Neural crest cell (in vitro differentiated cells): ENCODE measurements at places on chromosomes 1 and 21. TPM values are rescaled to one million over a fixed set of nuclear protein-coding genes. Genes with fewer than 3 reads are reported as not detected.

The RNPEP gene
- 47.7 and 50.8 TPM in 2 replicates for total RNA-seq

DNA sequence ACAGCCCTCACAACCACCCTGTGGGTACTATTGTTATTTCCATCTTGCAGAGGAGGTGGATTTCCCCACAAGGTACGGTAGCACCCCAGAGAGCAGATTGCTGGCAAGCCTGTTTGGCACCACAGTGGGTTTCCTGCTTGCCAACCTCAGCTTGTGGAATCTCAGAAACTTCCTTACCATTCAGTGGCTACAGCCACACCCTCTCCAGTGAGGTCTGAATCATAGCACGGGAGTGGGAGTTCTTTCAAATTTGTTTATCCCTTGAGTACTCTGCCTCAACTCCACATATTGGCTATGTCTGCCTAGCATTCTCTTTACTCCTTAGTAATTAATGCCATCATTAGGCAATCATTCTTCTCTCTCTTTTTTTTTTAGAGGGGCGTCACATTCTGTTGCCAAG is 162.1 kb downstream of the PTPRU start:
- H3K27ac ChIP-seq = no peak overlapping the region
- no peaks in the 10 kb centered on the region for H3K36me3 ChIP-seq
- DNase-seq = no peak
- peaks cover 9% of the 10 kb centered on the region for H3K4me1 ChIP-seq
- H3K4me3 ChIP-seq = no peak overlapping the region

- H3K27ac ChIP-seq = no peak overlapping the region
- peaks cover 7% of the 10 kb centered on the region for H3K4me1 ChIP-seq
- DNase-seq = no peak
Observed at GRCh38 chr1:14094611-14095400, 394.8 kb downstream of the PRDM2 start.

- no peak for DNase-seq
- H3K27ac ChIP-seq = peak overlapping the region; percentile 84
- H3K36me3 ChIP-seq = peaks cover 9% of the 10 kb centered on the region
- H3K4me3 ChIP-seq = peak overlapping the region; percentile 91
- no peaks in the 10 kb centered on the region for H3K27me3 ChIP-seq
- peaks cover 69% of the 10 kb centered on the region for H3K4me1 ChIP-seq
Observed at GRCh38 chr1:36161641-36162531, 5.9 kb downstream of the MAP7D1 start.

GRCh38 chr1:200640963-200641401 is 20.4 kb upstream of the KIF14 start:
- no peak overlapping the region for H3K27ac ChIP-seq
- no peak overlapping the region for H3K4me3 ChIP-seq
- no peak for DNase-seq
- H3K27me3 ChIP-seq = no peaks in the 10 kb centered on the region
- no peaks in the 10 kb centered on the region for H3K36me3 ChIP-seq
- no peaks in the 10 kb centered on the region for H3K4me1 ChIP-seq

GRCh38 chr21:14545906-14546480 is at the start of gene SAMSN1:
Gene SAMSN1, minus strand, starts transcription at chr21:14546315. Its CDS starts 54 bp downstream, at chr21:14546261.
- no peak for DNase-seq
- no peaks in the 10 kb centered on the region for H3K27me3 ChIP-seq
- no peaks in the 10 kb centered on the region for H3K4me1 ChIP-seq
- H3K27ac ChIP-seq = no peak within 1 kb of the TSS
- H3K4me3 ChIP-seq = no peak within 1 kb of the TSS

- H3K36me3 ChIP-seq = no peaks in the 10 kb centered on the region
- H3K4me3 ChIP-seq = no peak overlapping the region
Observed at GRCh38 chr1:58839846-58840835, 56.3 kb upstream of the JUN start.

- H3K4me3 ChIP-seq = no peak overlapping the region
- H3K4me1 ChIP-seq = no peaks in the 10 kb centered on the region
- DNase-seq = no peak
- H3K27ac ChIP-seq = no peak overlapping the region
- no peaks in the 10 kb centered on the region for H3K27me3 ChIP-seq
Observed at GRCh38 chr21:41835711-41836154, 43.4 kb downstream of the PRDM15 start.

The SLC45A3 gene
- 13.1 and 14.0 TPM in 2 replicates for total RNA-seq

The CD84 gene
- not detected in 2 replicates for total RNA-seq

- DNase-seq = no peak
- H3K4me1 ChIP-seq = peaks cover 50% of the 10 kb centered on the region
- peak overlapping the region; percentile 19 for H3K4me3 ChIP-seq
Observed at GRCh38 chr1:226736001-226736907, 2.8 kb downstream of the ITPKB start.

The ITPKB gene
- 12.7 and 13.7 TPM in 2 replicates for total RNA-seq

DNA sequence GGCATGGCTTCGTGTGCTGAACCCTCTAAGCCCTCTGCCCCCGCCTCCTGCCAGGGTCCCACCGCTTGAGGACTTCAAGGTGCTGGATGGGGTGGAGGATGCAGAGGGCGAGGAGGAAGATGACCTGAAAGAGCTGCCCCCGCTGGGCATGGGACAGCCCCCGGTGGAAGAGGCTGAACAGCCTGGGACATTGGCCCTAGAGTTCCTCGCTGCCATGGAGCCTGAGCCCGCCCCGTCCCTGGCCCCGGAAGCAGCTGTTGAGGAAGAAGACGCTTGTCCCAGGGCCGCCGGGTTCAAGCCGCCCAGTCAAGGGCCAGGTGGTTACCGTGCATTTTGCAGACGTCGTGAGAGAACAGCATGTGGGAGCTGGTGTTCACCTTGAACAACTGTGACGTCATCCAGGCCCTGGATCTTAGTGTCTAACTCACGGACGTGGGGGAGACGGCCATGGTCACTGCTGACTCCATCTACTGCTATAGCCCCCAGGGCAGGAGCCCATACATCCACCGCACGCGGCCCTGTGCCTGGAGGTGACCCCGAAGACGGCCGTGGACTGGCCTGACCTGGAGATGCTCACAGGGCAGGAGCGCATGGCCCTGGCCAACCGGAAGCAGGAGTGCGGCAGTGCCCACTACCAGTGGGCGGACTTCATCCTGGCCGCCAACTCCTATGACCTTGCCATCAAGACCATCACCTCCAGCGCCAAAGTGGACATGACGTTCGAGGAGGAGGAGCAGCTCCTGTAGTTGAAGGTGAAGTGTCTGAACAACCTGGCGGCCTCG is 90.1 kb downstream of the PPP1R12B start:
- no peak overlapping the region for H3K4me3 ChIP-seq
- H3K27ac ChIP-seq = no peak overlapping the region
- H3K27me3 ChIP-seq = no peaks in the 10 kb centered on the region
- H3K36me3 ChIP-seq = peaks cover 7% of the 10 kb centered on the region
- no peak for DNase-seq

- no peak for DNase-seq
- peaks cover 4% of the 10 kb centered on the region for H3K36me3 ChIP-seq
- no peak overlapping the region for H3K27ac ChIP-seq
Observed at GRCh38 chr1:65238010-65238409, 71.3 kb upstream of the DNAJC6 start.

DNA sequence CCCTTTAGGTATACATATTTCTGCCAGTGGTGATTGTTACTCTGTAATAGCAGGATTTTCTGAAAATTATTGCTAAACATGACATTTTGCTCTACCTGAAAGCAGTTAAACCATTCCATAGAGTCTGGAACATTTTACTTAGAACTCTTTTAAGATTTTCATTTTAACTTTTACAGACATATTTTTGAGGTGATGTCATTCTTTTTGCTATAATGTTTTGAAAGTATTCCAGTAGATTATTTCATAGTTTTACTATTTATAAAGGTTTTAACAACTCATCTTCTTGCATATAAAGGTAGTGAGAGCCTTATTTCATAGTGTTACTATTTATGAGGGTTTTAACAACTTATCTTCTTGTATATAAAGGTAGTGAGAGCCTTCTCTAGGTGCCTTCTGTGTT is 42.9 kb downstream of the PTBP2 start:
- no peak overlapping the region for H3K27ac ChIP-seq
- peaks cover 30% of the 10 kb centered on the region for H3K36me3 ChIP-seq
- no peak for DNase-seq
- H3K4me3 ChIP-seq = no peak overlapping the region
- H3K27me3 ChIP-seq = no peaks in the 10 kb centered on the region

DNA sequence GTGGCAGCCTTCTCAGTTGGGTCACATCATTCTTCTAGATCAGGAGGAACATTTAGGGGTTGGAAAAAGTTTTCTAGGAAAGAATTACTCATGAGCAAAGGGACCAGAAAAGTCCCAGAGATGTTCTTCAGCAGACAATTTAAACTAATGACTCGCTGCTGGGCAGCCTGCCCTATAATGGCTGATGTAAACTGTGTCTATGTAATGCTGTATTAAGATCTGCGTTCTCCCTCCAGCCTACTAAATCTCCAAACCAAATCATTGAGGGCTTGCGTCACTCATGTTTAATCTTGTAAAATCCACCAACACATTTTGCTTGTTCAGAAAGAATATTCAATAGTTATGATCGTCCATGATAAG is 92.1 kb downstream of the LRRC8C start:
- peaks cover 3% of the 10 kb centered on the region for H3K4me1 ChIP-seq
- no peak overlapping the region for H3K4me3 ChIP-seq
- no peak for DNase-seq

The THAP3 gene
- 26.1 and 28.5 TPM in 2 replicates for total RNA-seq

- DNase-seq = no peak
- peaks cover 16% of the 10 kb centered on the region for H3K36me3 ChIP-seq
- no peaks in the 10 kb centered on the region for H3K27me3 ChIP-seq
- H3K4me3 ChIP-seq = no peak overlapping the region
Observed at GRCh38 chr1:226366290-226366689, 41.6 kb downstream of the PARP1 start.

- H3K4me1 ChIP-seq = peaks cover 4% of the 10 kb centered on the region
- H3K36me3 ChIP-seq = peaks cover 12% of the 10 kb centered on the region
- no peak for DNase-seq
- no peak overlapping the region for H3K27ac ChIP-seq
Observed at GRCh38 chr21:42685954-42686500, 32.6 kb downstream of the PDE9A start.

DNA sequence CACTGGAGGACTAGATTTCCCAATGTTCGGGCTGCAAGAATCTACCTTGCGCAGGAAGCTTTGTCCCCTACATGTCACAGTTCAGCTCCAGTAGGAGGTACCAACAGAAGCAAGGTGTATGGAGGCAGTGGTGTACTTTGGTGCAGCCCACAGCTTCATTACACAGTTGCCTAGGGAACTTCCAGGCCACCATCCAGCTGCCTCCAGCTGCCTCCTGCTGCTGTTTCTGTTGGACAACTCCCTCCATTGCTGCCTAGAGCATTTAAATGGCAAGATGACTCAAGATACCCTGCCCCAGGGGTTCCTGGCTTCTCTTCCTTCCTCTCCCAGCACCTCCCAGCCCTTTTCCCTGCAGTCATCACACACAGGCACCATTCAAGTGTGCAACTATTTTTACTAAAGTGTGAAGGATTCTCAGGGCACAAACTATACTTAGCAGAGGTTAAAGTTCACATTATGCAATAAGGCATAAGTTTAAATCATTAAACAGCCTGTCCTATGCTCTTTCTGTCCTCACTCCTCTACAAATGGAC is 39.0 kb upstream of the ATP1A1 start:
- no peak overlapping the region for H3K27ac ChIP-seq
- no peak for DNase-seq
- no peaks in the 10 kb centered on the region for H3K27me3 ChIP-seq
- no peak overlapping the region for H3K4me3 ChIP-seq
- peaks cover 46% of the 10 kb centered on the region for H3K4me1 ChIP-seq
- no peaks in the 10 kb centered on the region for H3K36me3 ChIP-seq

DNA sequence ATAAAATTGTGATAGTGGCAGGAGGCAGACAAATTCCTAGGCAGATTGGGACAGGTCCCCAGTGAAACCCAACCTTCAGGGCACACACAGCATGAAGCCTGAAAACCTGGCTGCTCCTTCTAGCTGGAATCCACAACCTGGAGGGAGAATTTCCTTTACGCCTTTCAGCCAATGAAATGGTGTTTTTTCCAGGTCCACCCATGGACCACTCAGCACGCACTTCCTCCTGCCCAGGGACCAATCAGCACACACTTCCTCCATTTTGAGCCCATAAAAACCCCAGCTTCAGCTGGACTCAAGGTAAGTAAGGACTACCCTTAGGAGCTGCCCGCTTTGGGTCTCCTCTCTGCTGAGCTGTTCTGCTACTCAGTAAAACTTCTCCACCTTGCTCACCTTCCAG is 120.1 kb downstream of the AKT3 start:
- no peak overlapping the region for H3K4me3 ChIP-seq
- peaks cover 17% of the 10 kb centered on the region for H3K4me1 ChIP-seq
- DNase-seq = no peak
- H3K27ac ChIP-seq = no peak overlapping the region
- no peaks in the 10 kb centered on the region for H3K27me3 ChIP-seq

- H3K4me1 ChIP-seq = peaks cover 3% of the 10 kb centered on the region
- H3K27ac ChIP-seq = no peak overlapping the region
- no peak overlapping the region for H3K4me3 ChIP-seq
- H3K36me3 ChIP-seq = no peaks in the 10 kb centered on the region
- DNase-seq = no peak
Observed at GRCh38 chr21:45451771-45452182, 46.8 kb downstream of the COL18A1 start.

DNA sequence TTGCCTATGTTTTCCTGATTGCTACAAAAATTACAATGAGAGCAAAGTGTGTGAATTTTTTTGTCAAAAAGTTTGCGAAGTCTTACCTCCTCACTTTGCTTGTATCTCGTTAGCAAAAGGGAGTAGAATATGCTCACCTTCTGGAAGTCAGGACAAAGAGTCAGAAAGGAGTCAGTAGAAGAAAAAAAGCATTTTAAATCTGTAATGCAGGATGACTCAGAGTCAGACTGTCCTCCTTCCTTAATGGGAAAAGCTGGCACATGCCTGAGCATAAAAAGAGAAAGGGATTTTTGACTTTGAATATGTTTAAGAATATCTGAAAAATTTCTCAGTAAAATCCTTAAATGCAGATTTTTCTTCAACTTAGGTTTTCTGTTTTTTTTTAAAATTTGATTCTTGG is 14.2 kb upstream of the VN1R5 start:
- H3K36me3 ChIP-seq = no peaks in the 10 kb centered on the region
- no peak for DNase-seq
- H3K27ac ChIP-seq = no peak overlapping the region
- H3K4me1 ChIP-seq = no peaks in the 10 kb centered on the region

- H3K4me3 ChIP-seq = no peak overlapping the region
- H3K36me3 ChIP-seq = no peaks in the 10 kb centered on the region
- no peak overlapping the region for H3K27ac ChIP-seq
- no peak for DNase-seq
- peaks cover 5% of the 10 kb centered on the region for H3K4me1 ChIP-seq
Observed at GRCh38 chr1:53043271-53043670, 18.7 kb upstream of the PODN start.

DNA sequence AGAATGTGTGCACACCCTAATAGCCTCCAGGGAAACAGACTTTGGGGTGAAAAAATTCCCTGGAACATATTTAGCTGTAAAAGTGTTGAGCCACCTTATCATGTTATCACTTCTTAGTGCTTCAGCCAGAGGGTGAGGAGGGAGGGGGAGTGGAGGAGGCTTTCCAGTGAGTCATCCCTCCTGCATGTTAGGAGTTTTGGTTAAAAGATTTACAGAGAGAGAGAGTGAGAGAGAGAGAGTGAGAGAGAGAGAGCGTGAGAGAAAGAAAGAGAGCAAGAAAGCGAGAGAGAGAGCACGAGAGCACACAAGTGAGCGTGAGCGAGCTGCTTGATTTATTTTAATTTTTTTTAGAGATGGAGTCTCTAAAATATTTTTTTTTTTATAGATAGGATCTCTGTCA is 13.5 kb upstream of the CACNA1E start:
- H3K27ac ChIP-seq = no peak overlapping the region
- no peak overlapping the region for H3K4me3 ChIP-seq
- no peaks in the 10 kb centered on the region for H3K4me1 ChIP-seq
- no peaks in the 10 kb centered on the region for H3K36me3 ChIP-seq
